SW480 (cell line): ENCODE measurements at places on chromosomes 13 and 19.

GRCh38 chr13:112898621-112899280, 70.3 kb upstream of the MCF2L start:
- no peak for DNase-seq

DNA sequence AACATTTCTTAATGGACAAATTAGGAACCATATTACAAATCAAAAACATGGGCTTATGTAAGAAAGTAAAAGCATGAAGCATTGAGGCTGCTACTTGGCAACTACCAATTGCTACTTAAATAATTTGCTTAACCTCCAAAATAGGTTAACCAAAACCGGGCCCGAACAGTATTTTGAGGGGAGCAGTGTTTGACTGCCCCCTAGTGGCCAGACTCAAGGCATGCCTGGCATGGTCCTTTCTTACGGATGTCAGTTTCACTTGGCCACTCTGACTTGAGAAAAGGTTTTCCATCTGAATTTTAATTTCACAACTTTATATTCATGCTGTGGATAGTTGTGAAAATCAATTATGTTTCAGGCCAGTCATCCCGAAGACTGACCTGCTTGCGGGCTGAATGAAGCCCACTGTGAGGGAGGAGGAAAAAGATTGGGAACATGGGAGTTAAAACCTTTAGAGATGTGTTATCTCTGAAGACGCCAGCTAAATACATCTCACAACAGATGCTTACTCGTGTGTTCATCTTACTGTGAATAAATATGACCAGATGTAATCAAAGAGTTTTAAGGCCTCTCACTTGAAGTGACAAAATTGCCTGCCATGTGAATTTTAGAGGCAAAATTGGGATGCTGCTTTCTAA, 2.9 kb downstream of the RXFP2 start:
- DNase-seq: peak; percentile 46

GRCh38 chr13:30972888-30973377, 40.5 kb downstream of the TEX26 start:
- no peak for DNase-seq

DNA sequence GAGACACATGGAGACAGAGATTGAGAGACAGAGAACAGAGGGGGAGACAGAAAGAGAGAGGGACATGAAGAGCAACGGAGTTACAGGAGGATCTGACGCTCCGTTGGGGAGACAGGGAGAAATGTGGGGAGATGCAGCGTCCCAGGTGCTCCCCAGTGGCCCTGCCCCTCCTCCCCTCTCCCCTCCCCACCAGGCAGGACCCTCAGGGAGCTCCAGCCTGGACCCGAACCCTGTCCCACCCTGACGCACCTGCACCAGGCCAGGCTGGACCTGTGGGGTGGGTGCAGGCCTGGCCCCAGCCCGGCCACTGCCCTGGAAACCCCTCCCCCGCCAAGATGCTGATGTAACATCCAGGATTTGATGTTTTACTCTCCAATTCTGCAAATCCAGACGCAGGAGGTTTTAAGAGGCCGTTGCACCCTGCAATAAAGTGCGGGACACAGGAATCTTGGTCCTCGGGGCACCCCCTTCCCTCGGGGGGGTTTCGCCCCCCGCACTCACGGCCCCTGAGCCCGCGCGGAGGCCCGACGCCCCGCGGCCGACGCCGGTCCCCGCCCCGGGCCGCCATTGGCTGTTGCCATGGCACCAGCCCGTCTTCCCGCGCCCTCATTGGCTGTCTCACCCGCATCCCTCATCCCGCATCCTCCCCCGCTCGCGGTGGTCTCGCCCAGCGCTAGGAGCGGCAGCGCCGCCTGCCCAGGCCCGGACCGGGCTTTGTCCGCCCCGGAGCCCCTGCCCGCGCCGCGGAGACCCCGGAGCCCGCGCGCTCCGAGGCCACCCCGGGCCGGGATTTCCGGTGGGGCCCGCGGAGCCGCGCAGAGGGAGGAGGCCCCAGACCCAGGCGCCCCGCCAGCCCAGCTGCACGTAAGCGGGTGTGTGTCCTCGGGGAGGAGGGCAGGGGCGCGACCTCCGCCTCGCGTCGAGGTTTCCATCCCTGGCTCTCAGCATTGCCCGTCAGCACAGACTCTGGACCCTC, at the start of gene APC2:
TSS of gene APC2 (plus strand) at position 655 of the 976 bp plus-strand sequence. CDS start 2,881 bp downstream, outside the sequence.
- DNase-seq: no peak

- no peak for DNase-seq
Observed at GRCh38 chr19:19300613-19301012, 19.7 kb downstream of the SUGP1 start.

- DNase-seq: no peak
Observed at GRCh38 chr19:51186323-51186722, 38.6 kb upstream of the CD33 start.
